Activated CD4-positive, alpha-beta T cell treated with anti-CD3 and anti-CD28 coated beads, Interleukin-2, amount 50 U/mL, for 48 hours (primary cell): ENCODE measurements at places on chromosomes 3 and 15.

GRCh38 chr3:10395196-10395595 lies 74.3 kb upstream of the SEC13 start:
- DNase-seq: no peak

DNA sequence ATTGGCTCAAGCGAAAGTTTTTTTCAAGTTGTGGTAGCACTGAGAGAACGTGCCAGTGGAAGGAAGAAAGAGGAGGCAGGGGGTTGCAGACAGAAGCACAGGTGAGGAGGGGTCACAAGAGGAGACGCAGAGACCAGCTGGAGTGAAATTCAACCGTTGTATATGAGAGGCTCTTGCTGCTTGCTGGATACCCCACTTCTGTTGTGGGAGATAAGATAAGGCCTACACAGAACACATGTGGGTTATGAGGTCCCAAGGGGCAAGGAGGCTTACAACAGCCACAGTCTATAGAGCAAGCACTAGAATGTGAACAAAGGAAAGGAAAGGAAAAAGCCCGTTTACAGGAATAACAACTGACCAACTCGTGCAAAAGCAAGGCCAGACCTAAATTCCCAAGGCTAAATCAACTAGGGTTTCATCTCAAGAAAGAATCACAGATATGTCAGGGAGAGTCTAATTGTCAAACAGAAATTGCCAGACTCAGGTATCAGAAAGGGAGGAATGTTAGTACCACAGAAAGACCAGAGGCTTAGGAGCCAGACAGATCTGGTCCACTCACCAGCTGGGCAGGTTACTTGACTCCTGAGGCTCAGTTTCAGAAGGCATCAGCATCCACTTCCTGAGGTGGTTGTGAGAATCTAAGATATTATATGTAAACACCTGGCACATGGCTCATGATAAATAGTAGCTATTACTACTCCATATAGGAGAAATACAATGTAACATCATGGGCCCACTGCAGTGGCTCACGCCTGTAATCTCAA lies 60.9 kb downstream of the MSL2 start:
- DNase-seq: no peak

GRCh38 chr3:105555206-105555605 lies 188.5 kb downstream of the ALCAM start:
- DNase-seq: no peak

DNA sequence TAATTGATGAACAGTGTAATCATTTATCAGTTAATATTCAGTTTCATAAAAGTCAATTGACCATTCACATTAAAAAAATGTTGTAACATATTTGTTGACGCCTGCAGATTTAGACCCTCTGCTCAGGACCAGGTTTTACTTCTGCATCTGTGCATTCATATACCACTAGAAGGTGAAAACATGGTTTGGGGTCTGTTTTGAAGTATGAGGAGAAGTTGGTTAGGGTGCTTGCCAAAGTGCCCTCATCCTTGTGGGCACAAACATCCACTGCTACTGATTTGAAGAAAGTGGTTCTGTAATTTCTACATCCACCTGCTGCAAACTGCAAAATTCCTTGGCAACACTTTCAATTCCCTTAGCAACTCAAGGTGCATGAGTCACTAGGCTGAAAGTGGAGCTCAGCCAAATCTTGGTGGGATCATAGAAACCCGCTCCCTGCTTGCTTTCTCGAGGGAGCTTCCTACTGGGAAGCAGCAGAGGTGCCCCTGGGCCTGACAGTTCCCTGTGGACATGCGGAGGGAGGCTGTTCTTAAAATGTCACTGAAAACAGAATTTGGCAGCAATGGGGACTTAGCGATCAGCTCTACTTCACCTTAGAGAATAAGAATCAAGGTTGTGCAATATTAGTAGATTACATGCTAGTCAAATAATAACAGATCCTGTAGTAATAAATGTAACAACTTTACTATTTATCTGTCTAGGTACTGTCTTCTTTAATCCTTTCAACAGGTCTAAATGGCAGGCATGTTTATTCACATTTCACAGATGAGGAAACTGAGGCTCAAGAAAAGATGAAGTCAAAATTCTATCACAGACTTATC lies 301.0 kb upstream of the TBL1XR1 start:
- DNase-seq: no peak

GRCh38 chr15:70563561-70564095 lies 199.7 kb downstream of the UACA start:
- no peak for DNase-seq

DNA sequence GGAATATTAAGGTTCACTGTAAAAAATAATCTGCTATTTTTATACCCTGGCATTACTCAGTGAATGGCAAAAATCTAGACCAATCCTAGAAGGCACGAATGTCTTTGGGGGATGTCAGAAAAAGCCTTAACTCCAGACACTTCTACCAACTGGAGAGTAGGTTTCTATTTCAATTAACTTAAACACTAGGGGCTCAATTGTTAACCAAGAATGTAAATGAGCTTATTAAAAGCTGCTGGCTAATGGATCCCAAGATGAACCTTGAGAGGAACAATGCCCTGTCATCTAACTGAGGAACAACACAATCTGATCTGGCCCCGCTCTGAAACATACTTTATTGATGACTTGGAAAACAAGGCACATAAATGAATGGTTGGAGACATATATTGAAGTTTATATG lies 701.4 kb downstream of the FHIT start:
- DNase-seq: no peak

GRCh38 chr3:72451841-72452240 lies 396.4 kb downstream of the SHQ1 start:
- no peak for DNase-seq

- no peak for DNase-seq
Measured at GRCh38 chr15:50219820-50220219, 37.8 kb downstream of the SLC27A2 start.
